Astrocyte (in vitro differentiated cells and primary cell): ENCODE measurements at places on chromosomes 5 and 9.

DNA sequence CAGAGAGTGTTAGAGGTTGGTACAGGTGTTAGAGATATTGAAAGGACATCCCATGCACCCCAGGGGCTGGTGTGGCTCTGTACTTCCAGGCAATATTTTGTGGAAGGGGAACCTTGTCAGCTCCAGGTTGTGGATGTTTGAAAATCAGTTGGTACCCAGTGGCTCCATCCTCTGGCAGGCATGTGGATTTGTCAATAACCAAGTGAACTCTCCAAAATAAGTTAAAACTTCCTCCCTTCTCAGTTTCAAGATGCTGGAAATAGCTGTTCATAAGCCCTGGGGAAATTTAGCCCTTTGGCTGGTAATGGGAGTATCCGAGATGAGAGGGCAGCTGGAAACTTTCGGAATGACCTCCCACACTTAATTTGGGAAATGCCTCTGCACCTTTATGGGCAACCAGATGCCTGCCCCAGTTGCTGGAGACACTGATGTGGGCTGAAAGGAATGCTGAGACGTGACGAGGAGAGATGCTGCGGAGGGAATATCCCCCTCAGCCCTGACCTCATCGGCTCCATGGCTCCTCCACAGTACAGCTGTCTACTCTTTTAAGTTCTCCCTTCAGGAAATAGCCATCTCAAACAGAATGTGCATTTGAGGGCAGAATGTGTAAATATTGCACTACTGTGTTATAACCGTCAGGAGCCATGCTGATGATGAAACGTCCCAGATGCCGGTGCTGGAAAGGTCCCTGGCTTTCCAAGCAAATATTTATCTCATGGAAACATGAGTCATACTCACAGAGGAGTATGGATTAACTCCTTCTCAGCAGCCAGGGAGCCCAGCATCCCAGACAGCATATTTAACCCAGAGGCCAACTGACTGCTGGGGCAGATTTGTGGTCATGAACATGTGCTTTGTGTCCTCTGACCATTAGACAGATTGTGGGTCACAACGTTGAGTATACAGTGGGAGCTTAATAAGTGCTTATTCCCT lies 29.5 kb downstream of the TGFBI start:
- peak; percentile 99 for DNase-seq

GRCh38 chr9:105270711-105271110 lies 26.3 kb downstream of the SLC44A1 start:
- DNase-seq: no peak

DNA sequence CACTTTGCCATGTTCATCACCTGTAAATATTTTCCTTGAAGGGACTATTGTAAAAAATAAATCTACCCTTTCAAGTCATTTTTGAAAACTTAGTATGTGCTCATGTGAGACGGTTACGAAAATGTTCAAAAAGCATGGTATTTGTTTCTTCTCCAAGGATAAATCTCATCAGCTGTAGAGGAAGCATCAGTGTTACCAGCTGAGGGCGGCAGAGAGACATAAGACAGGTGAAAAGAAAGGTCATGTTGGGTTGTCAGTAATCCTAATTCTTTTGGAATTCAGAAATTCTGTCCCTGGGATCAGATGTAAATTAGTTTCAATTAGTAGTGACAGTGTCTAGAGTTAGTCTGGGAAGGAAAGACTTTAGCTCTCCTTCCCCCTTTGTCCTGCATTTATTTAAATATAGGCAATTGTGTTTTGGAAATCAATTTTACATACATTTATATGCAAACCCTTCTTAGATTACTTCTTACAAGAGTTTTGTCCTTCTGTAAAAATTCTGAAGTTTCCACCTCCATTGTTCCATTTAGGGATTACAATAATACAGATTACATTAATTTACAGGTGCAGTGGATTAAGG lies 791.9 kb upstream of the CDH6 start:
- DNase-seq: peak; percentile 18

DNA sequence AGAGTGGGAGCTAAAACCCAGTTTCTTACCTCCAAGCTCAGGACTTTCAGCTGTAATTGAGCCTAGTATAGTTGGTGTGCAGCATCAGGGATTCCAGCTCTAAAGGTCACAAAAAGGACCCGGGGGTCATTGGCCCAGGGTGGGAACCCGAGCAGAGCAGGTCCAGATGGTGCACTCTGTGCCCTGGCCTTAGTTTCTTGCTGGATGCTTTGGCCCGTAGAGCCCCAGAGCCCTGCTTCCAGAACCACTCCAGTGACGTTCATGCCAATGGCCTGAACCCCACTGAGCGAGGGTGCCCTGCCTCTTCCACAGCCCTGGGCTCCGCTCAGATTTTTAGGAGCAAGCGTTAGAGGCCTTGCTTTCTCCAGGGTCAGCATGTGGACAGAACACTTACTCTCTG lies 8.2 kb downstream of the SLC22A5 start:
- no peak for DNase-seq

- DNase-seq: no peak
Measured at GRCh38 chr9:109331353-109331752, 10.5 kb upstream of the EPB41L4B start.

DNA sequence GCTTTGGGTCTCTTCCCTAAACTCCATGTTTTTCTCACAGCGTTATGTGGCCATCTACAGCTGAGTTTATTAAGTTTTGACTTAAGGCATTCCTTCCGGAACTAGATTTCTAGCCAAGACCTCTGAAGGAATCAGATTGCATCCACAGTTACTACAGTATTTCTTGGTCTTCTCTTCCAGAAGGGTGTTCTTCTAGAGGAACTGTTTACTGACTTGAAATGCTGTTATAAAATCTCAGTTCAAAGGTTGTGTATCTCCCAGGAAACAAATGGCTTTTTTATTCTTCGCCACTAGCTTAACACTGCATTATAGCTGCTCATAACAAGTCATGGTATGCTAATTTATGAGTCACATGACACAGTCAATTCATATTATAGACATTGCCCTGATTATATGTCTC lies 55.3 kb upstream of the RAD23B start:
- DNase-seq: no peak

DNA sequence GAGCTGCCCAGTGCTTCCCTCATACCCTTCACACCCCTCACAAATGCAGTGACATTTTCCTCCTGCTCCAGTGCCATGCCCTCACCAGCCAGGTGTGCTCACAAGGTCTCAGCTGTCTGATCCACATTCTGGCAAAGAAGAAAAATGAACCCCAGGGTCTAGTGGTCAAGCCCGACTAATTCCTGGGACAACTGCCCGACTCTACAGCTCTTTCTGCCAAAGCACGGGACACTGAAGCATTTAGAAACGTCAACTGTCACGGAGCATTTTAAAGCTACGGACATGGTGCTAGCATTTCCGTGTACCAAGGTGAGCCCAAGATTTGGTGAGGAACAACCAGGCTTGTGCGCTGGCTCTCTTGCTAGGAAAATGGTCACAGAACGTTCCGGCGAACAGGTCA lies 56.8 kb upstream of the PHYKPL start:
- DNase-seq: no peak

DNA sequence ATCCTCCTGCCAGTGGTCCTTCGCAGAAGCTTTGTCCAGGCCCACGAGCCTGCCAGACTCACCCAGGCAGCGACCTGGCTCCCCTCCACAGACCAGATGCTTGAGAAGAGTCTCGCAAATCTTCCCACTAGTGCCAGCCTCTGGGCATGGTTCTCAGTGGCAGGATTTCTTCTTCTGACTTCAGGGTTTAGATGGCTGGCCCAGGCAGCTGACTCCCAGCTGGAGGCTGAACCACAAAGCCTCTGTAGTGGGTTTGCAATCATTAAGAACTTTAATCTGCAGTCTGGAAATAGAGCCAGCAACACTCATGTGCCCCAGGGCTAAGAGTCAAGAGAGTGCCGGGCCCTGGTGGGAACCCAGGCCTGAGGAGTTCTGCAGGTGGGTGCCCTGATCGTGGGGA lies 90.6 kb upstream of the ICE1 start:
- peak; percentile 44 for DNase-seq

DNA sequence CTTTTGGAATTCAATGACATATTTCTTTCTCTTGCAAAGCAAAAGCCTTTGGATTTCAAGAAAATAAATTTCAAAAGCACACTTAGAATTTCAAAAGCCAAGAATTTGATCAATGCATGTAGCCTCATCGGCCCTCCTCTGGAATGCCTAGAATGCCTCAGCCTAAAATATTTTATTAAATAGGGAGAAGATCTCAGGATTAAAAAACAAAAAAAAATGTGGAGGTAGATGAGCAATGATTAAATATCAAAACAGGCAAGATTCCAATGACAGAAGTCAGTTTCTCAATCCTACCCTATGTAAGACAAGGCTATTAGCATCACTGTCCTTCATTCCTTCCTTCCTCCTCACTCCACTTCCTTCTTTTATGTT lies 169.0 kb downstream of the CDH6 start:
- DNase-seq: peak; percentile 37

- no peak for DNase-seq
Measured at GRCh38 chr5:110096419-110096818, 406.7 kb downstream of the MAN2A1 start.

GRCh38 chr9:21413151-21413550 lies 4.2 kb downstream of the IFNA8 start:
- no peak for DNase-seq

DNA sequence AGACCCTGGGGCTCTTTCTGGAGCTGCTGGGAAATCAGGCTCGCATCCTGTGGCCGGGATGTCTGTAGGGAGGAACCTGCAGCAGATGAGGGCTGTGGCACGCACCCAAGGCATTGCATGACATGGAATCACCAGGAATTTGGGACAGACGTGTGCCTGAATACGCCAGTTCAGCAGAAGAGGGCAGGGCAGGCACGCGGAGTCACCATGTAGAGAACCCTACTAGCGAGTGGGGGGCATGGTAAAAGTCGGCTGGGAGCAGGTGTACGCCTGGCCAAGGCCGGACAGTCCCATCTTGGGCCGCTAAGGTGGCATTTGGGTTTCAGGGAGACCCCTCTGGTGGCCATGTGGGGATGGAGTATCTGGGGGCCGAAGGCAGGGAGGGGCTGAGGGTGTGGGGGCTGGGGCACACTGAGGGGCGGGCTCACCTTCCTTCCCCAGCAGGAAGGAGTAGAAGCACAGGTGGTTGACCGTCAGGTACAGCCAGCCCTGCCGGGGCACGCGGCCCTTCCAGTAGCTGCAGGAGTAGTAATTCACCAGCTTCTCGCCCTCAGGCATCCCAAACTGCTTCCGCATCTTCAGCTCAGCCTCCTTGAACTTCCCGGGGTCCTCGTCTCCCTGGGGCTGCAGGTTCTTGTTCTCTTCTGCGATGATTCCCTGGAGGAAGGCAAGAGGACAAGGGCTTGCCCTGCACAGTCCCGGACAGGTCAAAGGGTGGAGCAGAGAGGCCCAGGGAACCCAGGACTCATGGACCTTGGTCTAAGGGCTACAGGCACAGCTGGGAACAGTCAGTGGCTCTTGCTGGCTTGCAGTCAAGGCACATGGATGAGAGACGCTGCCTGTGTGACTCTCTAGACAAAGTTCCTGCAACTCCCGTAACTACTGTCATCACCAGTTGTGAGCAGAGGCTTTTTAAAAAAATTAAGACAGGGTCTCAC lies 13.5 kb downstream of the TBC1D9B start:
- no peak for DNase-seq

- DNase-seq: no peak
Measured at GRCh38 chr9:114017741-114018715, 60.1 kb downstream of the AMBP start.

- DNase-seq: no peak
Measured at GRCh38 chr9:86764671-86765343, 182.5 kb downstream of the GAS1 start.

- DNase-seq: no peak
Measured at GRCh38 chr5:135874461-135874860, 21.2 kb downstream of the IL9 start.

DNA sequence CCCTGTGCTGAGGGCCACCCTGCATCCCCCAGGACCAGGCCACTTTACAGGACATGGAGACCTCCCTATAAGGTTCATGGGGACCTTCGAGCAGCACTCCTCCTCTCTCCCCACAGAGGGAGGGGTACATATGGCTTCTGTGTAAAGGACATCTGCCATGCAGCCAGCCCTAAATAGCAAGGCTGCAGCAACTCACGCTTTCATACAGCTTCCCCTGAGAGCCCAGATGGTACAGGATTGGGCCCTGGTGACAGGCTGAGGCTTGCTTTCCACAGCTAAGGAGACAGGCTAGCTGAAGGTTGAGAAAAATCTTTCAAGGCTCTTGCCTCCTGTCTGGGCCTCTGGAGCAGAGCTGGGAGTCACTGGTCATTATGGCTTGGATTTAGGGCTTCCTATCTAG lies 147.0 kb upstream of the ZNF366 start:
- DNase-seq: no peak

- DNase-seq: no peak
Measured at GRCh38 chr5:11128021-11128420, 367.0 kb upstream of the DAP start.

DNA sequence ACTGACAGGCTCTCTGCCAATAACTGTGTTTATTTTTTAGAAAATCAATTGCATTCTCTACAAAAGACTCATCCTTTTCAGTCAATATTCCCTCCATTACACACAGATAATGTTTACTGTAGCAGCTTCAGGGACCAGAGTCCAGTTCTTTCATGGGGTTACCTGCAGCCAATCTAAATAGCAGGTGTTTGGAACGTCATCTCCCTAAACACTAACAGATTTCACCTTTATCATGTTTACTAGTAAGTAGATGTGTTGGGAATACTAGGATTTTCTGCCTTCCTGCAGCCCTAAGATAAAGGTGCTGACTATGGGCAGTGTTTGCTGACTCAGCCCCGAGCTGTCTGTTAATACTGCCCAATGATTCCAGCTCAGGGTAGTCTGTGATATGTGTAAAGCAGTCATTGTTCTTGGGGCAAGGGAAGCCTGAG lies 447.0 kb downstream of the KIF4B start:
- DNase-seq: no peak

DNA sequence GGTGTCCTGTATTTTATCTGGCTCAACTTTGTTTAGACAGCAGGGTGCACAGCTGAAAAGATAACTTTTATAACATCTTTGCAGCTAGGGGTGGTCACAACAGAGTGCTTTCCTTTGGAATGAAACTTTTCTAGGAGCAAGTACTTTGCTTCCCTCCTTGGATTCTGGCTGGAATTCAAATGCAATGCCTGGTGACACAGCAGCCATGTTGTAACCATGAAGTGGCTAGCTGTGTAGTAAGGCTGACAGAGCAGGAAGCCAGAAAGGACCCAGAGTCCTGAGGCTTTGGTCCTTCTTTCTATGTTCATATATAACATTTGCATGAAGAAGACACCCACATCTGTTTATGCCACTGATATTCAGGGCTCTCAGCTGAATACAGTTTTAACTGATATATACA lies 48.1 kb downstream of the TENT4A start:
- DNase-seq: no peak

- DNase-seq: no peak
Measured at GRCh38 chr9:127539259-127539981, 72.7 kb upstream of the STXBP1 start.

DNA sequence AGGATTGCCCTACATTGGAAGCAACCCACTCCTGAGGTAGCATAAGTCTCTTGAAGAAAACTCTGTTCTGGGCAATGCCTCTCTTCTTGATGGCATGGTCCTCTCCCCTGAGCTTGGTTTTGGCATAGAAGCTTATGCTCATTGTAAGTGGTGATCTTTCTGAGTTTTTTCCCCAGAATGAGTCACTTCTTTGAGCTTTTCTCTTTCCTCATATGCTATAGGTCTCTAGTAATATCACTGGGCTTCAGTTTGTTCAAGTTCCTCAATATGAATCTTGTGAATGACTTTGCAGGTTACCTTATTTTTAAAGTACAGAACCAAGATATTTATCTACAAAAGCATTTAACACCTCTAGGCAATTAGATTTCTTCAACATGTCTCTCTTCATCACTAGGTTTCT lies 76.5 kb upstream of the ATG10 start:
- DNase-seq: no peak
